ENCODE measurements at places on chromosomes 5 and 9.

- no peak for DNase-seq
Measured at GRCh38 chr5:90056911-90057705, 352.4 kb downstream of the CETN3 start.

GRCh38 chr9:88950341-88951154, 40.7 kb upstream of the S1PR3 start:
- DNase-seq = no peak

- no peak for DNase-seq
Measured at GRCh38 chr9:70465398-70465797, 50.9 kb upstream of the KLF9 start.

DNA sequence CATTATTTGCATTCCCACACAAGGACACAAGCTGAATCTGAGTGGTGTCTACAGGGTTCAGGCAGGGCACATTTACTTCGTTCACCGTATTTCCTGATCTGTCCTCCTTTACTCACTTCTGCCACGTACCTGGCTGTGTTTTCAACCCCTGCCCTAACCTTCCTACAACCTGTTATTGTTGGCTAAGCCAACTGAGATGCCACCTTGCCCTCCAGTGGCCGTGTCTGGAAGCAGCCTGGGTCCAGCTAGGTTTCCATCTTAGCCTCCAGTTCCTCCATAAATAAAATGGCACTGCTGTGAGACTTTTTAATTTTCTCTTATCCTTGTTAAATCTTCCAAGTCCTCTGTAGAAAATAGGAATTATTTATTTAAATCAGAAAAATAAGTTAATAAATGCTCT, 64.8 kb downstream of the ATP10B start:
- no peak for DNase-seq

- DNase-seq = no peak
Measured at GRCh38 chr9:129166623-129167557, 11.2 kb downstream of the IER5L start.

DNA sequence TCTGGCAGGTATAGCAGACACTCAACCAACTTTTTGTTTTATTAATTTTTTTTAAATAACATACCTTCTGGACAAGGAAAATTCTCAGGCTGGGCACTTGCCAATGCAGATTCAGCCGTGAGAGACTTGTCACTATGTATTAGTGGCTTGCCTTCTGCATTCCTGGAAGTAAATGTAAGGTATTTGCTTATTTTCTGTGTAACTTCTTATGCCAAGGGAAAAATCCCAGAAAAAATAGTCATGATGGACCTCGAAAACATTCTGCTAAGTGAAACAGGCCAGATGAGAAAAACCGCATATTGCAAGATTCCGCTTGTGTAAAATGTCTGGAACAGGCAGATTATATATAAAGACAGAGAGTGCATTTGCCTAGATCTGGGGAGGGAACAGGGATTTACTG, 260.3 kb upstream of the DAPK1 start:
- no peak for DNase-seq

GRCh38 chr9:130903194-130904069, 6.8 kb upstream of the QRFP start:
- DNase-seq = no peak

- no peak for DNase-seq
Measured at GRCh38 chr5:180197016-180197702, 11.9 kb downstream of the RASGEF1C start.

All from activated effector memory CD4-positive, alpha-beta T cell treated with Interleukin-2 at 50 U/mL for 16 hours (primary cell).